SK-N-SH (cell line): ENCODE measurements at places on chromosomes 12 and 14. TPM values are rescaled to one million over a fixed set of nuclear protein-coding genes. Genes with fewer than 3 reads are reported as not detected.

- DNase-seq = no peak
These were observed 44.6 kb upstream of the KRAS start for GRCh38 chr12:25295361-25295760.

- DNase-seq = no peak
These were observed 6.7 kb downstream of the IFFO1 start for GRCh38 chr12:6548966-6549683.

GRCh38 chr12:29110506-29111442 is 38.3 kb upstream of the FAR2 start:
- DNase-seq = no peak

- peak; percentile 55 for DNase-seq
These were observed 24.1 kb downstream of the PRIMA1 start for GRCh38 chr14:93764211-93764659.

DNA sequence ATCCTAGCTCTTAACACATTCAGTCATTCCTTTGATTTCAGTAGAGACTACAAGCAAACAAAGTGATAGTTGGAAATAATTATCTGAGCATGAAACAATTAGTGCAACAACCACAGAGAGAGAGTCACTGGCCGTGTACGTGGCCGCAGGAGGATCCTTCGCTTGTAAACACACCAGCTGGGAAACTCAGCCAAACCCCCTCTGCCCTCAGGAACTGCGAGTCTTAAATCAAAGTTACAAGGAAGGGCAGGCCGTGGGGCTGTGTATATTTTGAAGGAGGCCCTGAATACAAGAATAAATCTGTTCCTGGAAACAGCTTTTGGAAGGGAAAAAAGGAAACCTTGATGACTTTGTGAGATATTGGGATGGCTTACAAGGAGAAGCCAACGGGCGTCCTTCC is 164.5 kb downstream of the ANO2 start:
- no peak for DNase-seq

DNA sequence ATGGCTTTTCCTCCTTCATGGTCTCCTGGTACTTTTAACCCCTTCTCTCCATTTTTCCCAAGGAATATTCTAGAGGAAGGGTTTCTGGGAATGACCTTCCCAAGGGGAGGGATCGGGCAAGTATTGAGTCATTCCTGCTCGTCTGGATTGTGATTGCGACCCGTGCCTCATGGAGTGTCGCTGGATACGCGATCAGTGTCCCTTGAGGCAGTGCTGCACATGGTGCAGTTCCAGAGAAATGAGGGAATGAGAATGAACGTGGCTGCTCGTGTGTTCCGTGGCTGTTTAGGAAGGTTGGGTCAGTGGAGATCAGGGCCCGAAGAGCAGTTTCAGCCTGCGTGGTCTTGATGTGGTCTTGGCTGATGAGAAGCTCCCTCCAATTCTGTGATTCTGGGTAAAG is 234.4 kb downstream of the CACNA1C start:
- no peak for DNase-seq

Gene KRT4
- not detected in 2 replicates for polyA plus RNA-seq

Gene ESPL1
- 6.9 and 8.6 TPM in 2 replicates for polyA plus RNA-seq

Gene GPR132
- polyA plus RNA-seq = 0.03 TPM in 1 of 2 replicates, not detected in the other
